Stomach (tissue), 19 donors: ENCODE measurements at places on chromosomes 4 and X. TPM values are rescaled to one million over a fixed set of nuclear protein-coding genes. Genes with fewer than 3 reads are reported as not detected.

The NFKB1 gene
- 19.7 TPM for polyA plus RNA-seq

The RLIM gene
- 4.4 TPM for polyA plus RNA-seq

The GLRA3 gene
- polyA plus RNA-seq = not detected

The BTC gene
- 1.2 TPM for polyA plus RNA-seq

The CENPE gene
- polyA plus RNA-seq = 0.31 TPM

The ACE2 gene
- 1.1 TPM for polyA plus RNA-seq

The CXCL3 gene
- 18.5 TPM for polyA plus RNA-seq

The ACOX3 gene
- polyA plus RNA-seq = 13.5 TPM

The BRS3 gene
- not detected for polyA plus RNA-seq

The EMCN gene
- 3.1 TPM for polyA plus RNA-seq

The RRH gene
- not detected for polyA plus RNA-seq

The FGFR3 gene
- polyA plus RNA-seq = 1.2 TPM

The MAML3 gene
- polyA plus RNA-seq = 1.7 TPM

The SERTM2 gene
- polyA plus RNA-seq = 0.03 TPM
